ENCODE measurements at places on chromosomes 3 and 15. TPM values are rescaled to one million over a fixed set of nuclear protein-coding genes. Genes with fewer than 3 reads are reported as not detected.
A peak's percentile ranks its signal among the peaks of the same experiment; 100 is the strongest.

- DNase-seq: no peak
- no peak overlapping the region for H3K27ac ChIP-seq
- no peak overlapping the region for H3K4me3 ChIP-seq
- H3K36me3 ChIP-seq: no peaks in the 10 kb centered on the region
- no peaks in the 10 kb centered on the region for H3K27me3 ChIP-seq
Observed at GRCh38 chr3:60388731-60389130, 862.5 kb downstream of the FHIT start.

The SLC38A3 gene
- total RNA-seq: not detected

The WDR5B gene
- total RNA-seq: 4.8 TPM

The MUC4 gene
- 0.24 TPM for total RNA-seq

DNA sequence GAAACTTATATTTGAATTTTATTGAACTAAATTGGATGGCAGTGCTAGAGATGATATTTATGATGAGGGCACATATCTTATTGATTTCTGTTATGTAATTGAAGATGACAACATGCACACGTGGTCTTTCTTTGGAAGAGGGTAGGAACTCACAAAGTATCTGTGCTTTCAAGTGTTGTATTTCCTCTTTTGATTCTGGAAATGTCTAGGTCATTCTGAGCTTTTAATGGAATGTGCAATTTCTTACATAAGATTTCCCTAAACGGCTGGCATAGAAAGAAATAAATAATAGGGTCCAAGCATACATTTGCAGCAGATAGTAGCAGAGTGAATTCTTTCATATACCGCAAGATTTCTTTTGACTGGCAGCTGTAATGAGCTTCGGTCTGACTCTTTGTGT lies 10.1 kb upstream of the GPR171 start:
- H3K36me3 ChIP-seq: no peaks in the 10 kb centered on the region
- no peak overlapping the region for H3K27ac ChIP-seq
- H3K4me3 ChIP-seq: no peak overlapping the region
- DNase-seq: no peak
- no peaks in the 10 kb centered on the region for H3K27me3 ChIP-seq

DNA sequence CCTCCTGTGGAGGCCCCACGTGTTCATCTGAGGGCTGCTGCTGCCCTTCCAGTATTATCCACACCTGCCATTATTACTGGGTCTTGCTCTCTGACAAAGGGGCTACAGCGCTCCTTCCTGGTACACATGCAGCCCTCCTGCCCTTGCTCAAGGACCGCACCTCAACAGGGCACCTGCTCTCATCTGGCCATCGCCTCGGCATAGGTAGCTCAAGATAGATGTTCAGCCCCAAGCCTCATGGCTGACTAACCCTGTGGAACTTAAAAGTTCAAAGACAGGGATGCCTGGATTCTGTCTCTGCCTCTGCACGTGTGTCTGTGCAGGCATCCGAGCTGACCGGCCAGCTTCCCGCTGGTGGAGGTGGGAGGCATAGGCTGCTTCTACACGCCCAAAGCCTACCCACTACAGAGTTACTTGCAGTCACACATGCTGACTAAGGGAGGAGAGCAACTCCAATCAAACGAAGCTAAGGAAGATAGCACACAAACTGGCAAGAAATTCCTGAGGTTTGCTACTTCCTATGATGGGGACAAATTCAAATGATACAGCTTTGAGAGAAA lies 152.5 kb upstream of the ATP10A start:
- H3K4me1 ChIP-seq: no peaks in the 10 kb centered on the region
- no peaks in the 10 kb centered on the region for H3K36me3 ChIP-seq
- DNase-seq: no peak
- H3K4me3 ChIP-seq: no peak overlapping the region
- H3K27me3 ChIP-seq: no peaks in the 10 kb centered on the region

GRCh38 chr15:23038726-23039142 lies 635 bp downstream of the TUBGCP5 start:
- no peaks in the 10 kb centered on the region for H3K27me3 ChIP-seq
- H3K36me3 ChIP-seq: no peaks in the 10 kb centered on the region
- peaks cover 14% of the 10 kb centered on the region for H3K4me1 ChIP-seq
- peak overlapping the region; percentile 68 for H3K4me3 ChIP-seq

- peaks cover 18% of the 10 kb centered on the region for H3K4me1 ChIP-seq
- no peak overlapping the region for H3K27ac ChIP-seq
Observed at GRCh38 chr3:63860776-63861175, 2.8 kb downstream of the THOC7 start.

- H3K27me3 ChIP-seq: no peaks in the 10 kb centered on the region
- no peaks in the 10 kb centered on the region for H3K4me1 ChIP-seq
- DNase-seq: no peak
- H3K27ac ChIP-seq: no peak overlapping the region
- H3K4me3 ChIP-seq: no peak overlapping the region
- H3K36me3 ChIP-seq: no peaks in the 10 kb centered on the region
Observed at GRCh38 chr3:68271145-68271544, 616.7 kb upstream of the SUCLG2 start.

DNA sequence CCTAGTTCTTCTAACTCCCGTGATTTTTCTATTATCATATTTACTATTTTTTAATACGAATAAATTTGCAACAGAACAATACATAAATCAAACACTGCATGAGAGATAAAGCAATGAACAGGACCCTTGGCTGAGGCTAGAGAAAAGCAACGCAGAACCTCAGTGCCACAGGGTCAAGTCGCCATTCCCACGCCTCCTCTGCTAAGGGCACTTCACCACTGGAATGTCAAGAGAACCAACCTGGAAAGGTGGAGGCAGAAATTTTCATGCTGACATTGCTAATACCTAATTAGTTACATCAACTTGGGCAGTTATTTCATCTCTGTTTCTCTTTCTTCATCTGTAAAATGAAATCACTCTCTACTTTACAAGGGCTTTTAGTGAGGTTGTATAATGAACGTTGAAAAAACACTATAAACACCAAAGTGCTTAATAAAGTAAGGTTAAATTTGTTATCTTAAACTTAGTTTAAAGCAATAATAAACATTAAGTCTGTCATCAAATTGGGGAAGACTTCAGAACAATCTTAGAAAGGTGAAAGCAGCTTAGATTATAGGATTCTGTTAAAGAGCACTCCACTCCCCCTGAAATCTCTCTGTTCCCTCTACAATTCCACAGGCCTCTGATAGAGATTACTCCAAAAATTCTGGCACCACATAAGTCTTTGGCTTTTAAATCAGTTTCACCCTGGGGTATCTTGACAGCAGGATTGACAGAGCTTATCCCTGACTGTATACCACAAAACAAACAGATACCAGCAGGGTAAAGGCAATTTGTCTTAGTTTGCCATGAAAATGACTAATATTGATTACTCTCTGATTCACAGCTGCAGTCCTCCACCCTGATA lies 41.9 kb downstream of the PLCH1 start:
- no peaks in the 10 kb centered on the region for H3K36me3 ChIP-seq
- H3K4me1 ChIP-seq: no peaks in the 10 kb centered on the region
- no peaks in the 10 kb centered on the region for H3K27me3 ChIP-seq
- no peak for DNase-seq
- H3K27ac ChIP-seq: no peak overlapping the region

- H3K27ac ChIP-seq: no peak overlapping the region
- H3K36me3 ChIP-seq: no peaks in the 10 kb centered on the region
- no peaks in the 10 kb centered on the region for H3K27me3 ChIP-seq
- no peak overlapping the region for H3K4me3 ChIP-seq
- no peaks in the 10 kb centered on the region for H3K4me1 ChIP-seq
- no peak for DNase-seq
Observed at GRCh38 chr3:133896002-133896761, 500 bp upstream of the RAB6B start.

The CLDN18 gene
- not detected for total RNA-seq

The ANKRD63 gene
- not detected for total RNA-seq
